Stimulated activated CD8-positive, alpha-beta memory T cell treated with anti-CD3 and anti-CD28 coated beads, Interleukin-12 subunit alpha, Interleukin-12 subunit beta, amount 100 ng/mL, for 1 hour (primary cell): ENCODE measurements at places on chromosomes 5 and 9.

DNA sequence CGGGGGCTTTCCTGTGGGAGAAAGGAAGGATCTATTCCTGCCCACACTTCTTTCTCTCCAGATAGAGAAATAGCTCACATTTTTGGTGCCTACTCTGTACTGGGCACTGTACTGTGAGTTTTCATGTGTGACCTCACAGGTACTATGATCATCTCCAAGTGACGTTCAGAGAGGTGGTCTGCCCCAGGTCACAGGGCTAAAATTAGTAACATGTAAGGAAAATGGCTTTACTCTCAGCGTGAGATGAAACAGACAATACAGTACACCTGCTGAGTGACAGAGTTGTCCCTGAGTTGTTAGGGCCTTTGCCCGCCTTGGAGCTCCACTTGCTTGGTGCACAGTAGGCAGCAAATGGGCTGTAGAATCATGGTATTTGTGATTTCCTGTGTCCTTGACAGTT, 306.1 kb upstream of the DMRT1 start:
- DNase-seq, result no peak

DNA sequence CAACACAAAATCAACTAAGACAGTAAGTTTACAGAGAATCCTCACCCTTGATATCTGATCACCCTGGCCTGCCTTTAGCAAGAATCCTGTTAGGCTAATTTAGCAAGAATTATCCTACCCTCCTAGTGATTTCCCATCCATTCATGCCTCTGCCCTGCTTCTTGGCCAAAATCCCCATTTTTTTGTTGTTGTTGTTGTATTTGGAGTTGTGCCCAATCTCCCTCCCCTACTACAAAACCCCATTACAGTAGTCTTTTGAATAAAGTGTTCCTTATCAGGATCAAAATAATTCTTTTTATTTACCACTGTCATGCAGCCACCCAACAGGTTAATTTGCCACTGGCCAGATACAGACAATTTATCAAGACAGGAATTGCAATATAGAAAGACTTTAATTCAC, 58.5 kb upstream of the CLINT1 start:
- no peak for DNase-seq

DNA sequence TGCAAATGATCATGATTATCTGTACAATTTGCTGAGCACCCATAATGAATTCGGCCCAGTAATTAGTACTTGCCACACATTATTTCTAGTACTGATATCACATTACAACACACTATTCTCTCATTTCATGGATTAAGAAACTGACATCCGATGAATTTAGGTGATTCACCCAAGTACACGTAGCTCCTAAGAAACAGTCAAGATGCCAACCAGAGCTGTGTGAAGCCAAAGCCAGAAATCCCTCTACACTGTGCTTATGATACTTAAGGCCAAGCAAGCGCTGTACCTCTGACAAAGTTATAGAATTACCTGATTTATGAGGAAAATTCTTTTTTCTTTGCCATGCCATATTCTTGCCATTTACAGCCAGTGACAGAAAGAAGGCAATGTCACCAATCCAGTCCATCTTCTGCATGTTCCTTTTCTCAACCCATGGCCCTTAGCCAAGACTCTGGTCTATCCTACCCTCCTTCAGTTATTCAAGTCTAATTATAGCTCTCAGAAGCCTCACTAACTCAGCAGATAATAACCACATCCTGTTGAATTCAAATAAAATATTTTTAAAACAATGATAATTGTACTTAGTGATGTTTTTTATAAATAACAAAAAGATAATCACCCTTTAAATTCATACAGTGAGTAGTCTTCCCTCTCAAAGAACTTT, 74.3 kb upstream of the PTGER4 start:
- no peak for DNase-seq

GRCh38 chr9:88007291-88007650, 32.9 kb upstream of the CDK20 start:
- no peak for DNase-seq

DNA sequence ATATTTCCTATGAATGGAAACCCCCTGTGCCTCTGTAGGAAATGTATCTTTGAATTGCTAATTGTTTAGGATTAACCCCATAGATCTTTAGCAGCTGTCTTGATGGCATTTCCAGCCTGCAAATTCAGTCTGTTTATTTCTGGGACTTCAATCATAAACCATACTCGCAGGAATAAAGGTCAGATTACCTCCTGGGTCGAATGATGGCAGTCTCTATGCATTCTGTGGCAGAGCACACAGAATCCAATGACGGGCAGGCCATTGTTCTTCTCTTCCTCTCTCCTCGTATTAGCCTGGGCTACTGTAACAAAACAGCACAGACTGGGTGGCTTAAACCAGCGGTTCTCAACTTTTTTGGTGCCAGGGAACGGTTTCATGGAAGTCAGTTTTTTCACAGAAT, 199.9 kb downstream of the PCSK5 start:
- no peak for DNase-seq

- DNase-seq, result no peak
Measured at GRCh38 chr5:121175986-121176385, 675.7 kb upstream of the FTMT start.

GRCh38 chr5:81241001-81241400, 7.9 kb downstream of the CKMT2 start:
- no peak for DNase-seq

DNA sequence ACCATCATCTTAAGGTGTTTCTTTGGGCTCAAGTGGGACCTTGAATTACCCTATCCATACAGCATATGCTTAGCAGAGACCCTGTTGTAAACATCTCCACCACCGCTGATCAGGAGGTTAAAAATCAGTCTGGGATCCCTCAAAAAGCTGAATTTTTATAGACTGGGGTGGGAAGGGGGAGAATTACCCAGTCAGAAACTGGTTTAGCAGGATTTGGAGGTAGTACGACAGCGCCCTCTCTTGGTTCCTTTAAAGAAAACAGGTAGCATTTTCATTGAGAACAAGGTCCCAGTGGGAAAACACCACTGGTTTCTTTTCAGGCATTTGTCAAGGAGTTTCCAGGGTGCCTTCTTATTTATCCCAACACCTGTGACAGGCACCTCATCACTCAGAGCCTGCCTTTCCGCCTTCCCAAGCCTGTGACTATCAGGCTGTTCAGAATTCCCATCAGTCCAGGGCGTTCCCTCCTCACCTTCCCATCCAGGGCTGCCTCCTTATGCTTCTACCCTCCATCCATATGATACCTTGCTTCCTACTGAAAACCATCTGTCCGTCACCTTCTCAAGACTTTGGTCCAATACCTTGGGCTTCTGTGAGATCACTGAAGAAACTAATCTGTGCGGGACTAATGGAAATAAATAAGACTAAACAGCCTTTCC, 203.8 kb upstream of the RAI14 start:
- no peak for DNase-seq

DNA sequence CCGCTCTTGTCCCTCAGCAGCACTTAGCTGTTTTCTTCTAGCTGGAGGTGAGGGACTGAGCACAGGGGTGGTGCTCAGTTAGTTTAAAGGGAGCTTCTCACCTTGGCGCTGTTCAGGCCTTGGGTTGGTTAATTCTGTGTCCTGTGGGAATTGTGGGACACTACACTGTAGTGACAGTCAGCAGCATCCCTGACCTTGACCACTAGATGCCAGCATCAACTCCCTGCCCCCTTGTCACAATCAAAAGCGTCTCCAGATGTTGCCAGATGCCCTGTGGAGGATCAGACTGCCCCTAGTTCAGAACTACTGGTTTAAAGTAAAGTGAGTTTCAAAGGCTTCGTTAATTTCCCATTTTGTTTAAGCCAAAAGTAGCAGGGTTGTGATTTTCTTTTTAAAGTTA, 65.5 kb upstream of the DMRT3 start:
- no peak for DNase-seq

DNA sequence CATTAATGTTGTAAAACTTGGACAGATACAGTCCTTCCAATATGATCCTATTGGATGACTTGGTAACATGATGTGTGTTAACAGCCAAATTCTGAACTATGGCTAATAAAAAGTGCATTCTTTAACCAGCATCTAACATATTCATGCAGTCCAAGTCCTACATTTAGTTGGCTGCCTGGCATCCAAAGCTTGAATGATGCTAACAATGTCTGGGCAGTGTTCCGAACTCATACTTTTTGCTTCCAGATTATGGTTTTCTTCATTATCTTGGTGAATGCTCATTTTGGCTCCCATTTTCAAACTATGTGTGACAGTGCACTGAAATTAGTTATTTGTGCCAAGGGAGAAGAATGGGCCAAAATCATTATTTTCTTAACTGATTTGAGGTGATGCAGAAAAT, 2.8 kb downstream of the FAM174A start:
- DNase-seq, result no peak

DNA sequence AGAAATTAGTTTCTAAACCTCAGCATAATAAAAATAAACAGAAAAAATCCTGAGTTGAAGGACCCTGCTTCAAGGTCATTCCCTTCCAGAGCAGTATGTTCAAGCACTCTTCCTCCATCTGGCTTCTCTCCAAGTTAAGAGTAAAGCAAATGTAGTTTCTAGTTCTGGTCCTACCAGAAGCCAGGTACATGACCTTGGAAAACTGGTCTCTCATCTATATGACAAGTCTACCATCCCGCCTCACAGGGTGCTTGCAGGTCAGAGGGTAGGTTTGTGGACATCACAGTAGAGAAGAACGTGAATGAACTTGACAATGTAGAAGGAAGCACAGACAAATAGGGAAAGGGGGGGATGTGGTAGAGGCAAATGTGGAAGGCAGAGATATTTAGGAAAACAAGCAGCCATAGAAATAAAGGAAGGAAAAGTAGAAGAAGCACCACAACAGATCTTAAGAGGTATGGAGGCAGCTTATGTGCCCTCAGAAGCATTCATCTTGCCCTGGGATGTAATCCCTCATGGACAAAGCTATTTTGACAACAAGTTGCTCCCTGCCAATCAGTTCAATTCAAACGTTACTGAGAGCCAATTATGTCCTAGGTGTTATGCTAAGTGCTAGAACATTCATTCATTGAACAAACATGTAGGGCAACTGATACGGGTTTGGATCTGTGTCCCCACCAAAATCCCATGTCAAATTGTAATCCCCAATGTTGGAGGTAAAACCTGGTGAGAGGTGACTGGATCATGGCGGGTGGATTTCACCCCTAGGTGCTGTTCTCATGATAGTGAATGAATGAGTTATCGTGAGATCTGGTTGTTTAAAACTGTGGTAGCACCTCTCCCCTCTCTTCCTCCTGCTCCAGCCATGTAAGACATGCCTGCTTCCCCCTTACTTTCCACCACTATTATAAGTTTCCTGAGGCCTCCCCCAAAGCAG, 23.7 kb upstream of the CTNNAL1 start:
- no peak for DNase-seq

DNA sequence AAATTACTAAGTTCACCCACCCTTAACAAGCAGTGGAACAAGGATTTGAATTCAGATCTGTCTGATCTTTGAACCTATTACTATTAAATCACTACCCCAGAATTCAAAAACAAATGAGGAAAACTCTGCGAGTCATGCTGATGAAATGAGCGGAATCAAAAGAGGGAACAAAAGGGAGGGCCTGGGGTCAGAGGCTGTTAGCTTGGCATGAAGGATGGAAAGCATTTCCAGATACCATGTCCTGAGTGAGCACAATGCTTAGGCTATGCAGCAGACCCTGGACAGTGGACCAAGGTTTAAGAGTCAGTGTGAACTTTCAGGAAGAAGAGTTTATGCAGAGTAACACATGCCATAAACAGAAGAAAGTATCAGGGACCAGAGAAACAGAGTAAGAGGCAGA, 30.5 kb downstream of the GRIA1 start:
- no peak for DNase-seq

- DNase-seq, result no peak
Measured at GRCh38 chr9:3186751-3187150, 339.1 kb downstream of the RFX3 start.

DNA sequence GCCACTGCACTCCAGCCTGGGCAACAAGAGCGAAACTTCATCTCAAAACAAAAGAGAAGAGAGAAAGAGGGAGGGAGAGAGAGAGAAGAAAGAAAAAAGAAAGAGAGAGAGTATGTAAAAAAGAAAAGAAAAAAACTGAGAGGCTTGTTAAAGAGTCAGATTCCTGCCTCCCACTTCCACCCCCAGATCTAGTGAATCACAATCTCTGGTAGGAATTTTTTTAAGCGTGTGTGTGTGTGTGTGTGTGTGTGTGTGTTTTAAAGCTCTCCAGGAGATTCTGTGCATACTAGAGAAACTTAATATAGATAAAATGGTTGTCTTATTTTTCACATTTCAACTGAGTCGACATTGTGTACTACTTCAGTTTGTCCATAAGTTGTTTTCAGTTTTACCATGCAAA, 32.0 kb downstream of the SAR1B start:
- DNase-seq, result no peak

DNA sequence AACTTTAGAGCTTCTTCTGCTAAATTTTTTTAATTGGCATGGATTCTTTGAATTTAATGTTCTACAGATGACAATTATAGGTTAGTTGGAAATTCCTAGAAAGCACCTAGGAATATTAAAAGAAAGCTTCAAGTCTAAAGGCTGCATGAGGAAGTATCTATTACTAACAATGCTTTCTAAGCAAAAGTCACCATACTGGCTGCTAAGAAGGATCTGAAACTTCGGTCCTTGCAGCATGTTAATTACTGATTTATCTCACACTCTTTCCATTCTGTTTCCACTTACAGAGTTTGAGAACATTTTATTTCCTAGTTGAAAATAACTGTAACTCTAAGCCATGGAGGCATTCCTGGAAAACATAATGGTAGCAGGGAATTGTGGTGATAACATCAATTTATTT, 8.4 kb downstream of the SEMA6A start:
- DNase-seq, result no peak

DNA sequence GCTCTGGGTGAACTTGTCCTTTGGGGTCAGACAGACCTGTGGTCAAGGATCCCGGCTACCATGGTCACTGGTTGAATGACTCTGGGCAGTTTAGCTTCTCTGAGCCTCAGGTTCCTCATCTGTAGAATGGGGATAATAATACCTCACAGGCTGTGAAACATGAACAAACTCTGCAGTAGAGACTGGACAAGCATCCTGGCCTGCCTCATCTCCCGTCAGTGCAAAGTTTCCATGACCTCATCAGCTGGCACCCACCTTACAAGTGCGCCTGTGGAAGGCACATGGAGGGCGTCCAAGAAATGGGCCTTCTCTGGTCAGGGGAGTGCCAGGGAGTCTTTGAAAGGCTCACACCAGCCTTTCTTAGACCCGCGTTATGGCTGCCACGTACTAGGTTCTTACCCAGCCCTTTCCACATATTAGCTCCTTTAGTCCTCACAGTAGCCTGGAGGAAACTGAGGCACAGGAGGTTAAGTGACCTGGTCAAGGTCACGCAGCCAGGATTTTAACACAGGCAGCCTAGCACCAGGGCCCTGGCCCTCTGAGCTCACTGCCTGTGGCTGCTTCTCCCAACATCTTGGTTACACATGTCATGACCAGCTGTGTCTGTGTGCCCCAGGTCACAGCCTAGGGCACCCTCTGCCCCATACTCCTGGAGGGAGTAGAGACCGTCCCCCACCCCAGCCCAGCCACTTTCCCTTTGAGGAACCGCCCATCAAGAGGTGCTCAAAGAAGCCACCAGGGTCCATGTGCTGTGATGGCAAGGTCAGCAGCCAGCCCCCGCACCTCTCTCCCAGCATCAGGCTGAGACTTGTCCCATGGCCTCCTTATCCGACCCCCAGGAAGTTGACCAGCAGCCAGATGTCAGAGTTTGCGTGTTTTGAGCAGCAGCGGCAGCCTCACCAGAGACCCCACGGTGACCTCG, 39.4 kb upstream of the RPL26L1 start:
- no peak for DNase-seq

- DNase-seq, result no peak
Measured at GRCh38 chr9:83330207-83331196, 207.7 kb downstream of the FRMD3 start.
